ENCODE measurements at places on chromosomes 16 and 17. TPM values are rescaled to one million over a fixed set of nuclear protein-coding genes. Genes with fewer than 3 reads are reported as not detected.

GRCh38 chr17:81424151-81425017, 29.1 kb downstream of the BAHCC1 start:
- DNase-seq = no peak

DNA sequence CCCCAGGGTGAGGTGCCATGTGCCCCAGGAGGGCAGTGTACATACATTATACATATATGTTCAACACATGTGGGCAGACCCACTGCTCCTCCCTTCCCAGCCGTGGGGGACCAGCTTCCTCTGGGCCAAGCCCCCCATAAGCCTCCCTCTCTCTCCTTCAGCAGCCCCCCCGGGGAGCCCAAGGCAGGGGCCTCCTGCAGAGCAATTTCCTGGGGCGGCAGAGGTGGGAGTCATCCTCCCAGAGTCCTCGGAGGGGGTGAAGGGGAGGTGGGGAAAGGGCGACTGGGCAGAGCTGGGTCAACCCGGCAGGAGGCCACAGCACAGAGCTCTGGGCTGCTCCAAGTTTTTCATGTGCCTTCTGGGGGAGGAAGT, 235.1 kb downstream of the ZNF423 start:
- DNase-seq = no peak

DNA sequence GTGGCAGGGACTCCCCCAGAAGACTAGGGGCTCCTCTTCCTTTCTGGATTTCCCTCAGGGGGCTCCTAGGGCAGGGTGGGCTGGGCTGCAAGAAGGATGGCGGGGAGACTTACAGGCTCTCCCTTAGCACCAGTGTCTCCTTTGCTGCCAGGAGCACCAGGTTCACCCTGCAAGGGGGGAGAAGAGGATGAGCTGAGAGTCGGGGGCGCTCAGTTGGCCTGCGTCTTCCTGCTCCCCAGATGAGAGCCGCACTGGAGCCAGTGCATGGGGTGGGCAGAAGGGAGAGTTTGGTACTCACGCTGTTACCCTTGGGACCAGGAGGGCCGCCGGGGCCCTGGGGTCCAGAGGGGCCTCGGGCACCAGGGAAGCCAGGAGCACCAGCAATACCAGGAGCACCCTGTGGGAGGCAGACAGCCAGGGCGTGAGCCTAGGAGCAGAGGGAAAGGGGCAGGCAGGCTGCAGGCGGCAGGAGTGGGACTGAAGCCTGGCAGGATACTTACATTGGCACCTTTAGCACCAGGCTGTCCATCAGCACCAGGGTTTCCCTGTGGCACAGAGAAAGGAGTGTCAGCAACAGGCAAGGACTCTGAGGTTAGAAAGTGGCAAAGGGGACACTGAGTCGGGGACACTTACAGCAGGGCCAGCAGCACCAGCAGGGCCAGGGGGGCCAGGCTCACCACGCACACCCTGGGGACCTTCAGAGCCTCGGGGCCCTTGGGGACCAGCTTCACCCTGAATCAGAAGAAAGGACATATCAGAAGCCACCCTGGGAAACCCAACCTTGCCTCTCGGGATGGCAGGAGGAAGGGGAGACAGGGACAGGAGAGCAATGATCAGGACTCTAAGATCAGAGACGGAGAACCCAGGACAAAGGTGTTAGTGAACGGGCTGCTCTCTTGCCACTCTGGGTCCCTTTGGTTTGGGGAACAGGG, 6.2 kb downstream of the COL1A1 start:
- DNase-seq = no peak

The UMOD gene
- total RNA-seq = not detected

The EPOP gene
- 1.1 TPM for total RNA-seq

- no peak for DNase-seq
Measured at GRCh38 chr17:11555530-11555929, 42.7 kb upstream of the DNAH9 start.

DNA sequence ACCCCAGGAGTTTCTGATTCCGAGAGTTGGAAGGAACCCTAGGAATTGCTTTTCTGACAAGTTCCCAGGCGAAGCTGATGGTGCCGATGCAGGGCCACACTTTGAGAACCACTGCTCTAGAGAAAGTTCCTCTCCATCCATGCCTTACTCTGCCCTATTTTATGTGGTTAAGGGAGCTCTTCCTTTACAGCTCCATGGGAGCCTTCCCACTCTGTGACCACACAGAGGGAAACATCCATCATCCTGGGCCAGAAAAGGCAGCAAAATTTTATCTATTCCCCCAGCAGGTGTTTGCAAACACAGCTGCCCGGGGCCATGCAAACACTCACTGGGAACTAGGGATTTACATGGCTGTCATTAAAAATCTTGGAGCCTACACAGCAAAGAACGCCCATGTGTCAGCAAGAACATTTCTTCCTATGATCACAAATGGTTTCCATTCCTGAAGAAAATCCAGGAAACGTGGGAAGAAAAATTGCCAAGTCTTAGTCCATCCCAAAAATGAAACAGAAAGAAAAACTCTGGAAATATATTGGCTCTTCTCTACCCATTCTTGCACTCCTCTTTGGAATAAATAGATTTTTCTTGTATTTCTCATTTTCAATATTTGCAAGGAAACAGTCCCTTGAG, 252.7 kb downstream of the PMP22 start:
- DNase-seq = no peak

- DNase-seq = no peak
Measured at GRCh38 chr17:42323268-42323773, 35.0 kb downstream of the STAT5A start.

DNA sequence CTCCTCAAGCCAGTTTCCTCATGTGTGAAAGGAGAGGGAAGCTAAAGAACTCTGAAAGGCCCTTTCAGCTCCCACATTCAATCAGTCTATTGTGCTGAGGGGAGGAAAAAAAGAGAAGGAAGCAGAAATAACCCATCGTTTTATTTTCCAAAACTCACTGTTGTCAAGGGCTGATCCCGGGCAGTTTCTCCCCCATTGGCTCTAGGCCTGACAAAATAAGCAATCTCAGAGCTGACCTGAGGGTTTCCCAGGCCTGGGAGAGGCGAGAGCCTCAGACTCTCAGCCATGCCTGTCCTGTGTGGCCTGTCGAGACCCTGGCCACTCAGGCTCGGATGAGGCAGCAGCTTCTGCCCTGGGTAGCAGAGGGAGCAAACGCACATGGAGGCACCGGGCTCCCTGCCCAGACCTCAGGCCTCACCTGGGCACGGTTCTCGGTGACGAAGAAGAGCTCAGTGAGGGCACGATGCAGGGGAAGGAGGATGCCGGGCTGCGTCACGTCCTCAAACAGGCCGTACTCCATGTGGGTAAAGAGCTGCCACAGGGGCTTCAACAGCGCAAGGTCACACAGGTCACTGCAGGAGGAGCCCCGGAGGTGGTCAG, 45.0 kb upstream of the ATP2A3 start:
- DNase-seq = no peak

DNA sequence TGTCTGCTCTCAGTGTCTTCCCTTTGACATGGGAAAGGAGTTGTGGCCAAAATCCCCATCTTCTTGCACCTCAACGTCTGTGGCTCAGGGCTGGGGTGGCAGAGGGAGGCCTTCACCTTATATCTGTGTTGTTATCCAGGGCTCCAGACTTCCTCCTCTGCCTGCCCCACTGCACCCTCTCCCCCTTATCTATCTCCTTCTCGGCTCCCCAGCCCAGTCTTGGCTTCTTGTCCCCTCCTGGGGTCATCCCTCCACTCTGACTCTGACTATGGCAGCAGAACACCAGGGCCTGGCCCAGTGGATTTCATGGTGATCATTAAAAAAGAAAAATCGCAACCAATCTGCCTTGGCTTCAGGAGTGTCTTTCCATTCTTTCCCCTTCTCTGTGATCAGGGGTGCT, 918 bp upstream of the MRM1 start:
- DNase-seq = no peak

- peak; percentile 68 for DNase-seq
Measured at GRCh38 chr16:49282690-49283375, 1.2 kb upstream of the CBLN1 start.

GRCh38 chr17:32947736-32948135, 19.8 kb downstream of the TMEM98 start:
- DNase-seq = no peak

The COX6A2 gene
- total RNA-seq = 1,443 TPM

GRCh38 chr16:53781023-53781605, 77.2 kb downstream of the FTO start:
- no peak for DNase-seq

The HS3ST2 gene
- 0.33 TPM for total RNA-seq

- peak; percentile 60 for DNase-seq
Measured at GRCh38 chr16:4373909-4374742, 2.5 kb downstream of the VASN start.

- DNase-seq = peak; percentile 53
Measured at GRCh38 chr16:68072038-68072695, 13.0 kb upstream of the NFATC3 start.

The CDH16 gene
- total RNA-seq = 0.13 TPM

- DNase-seq = no peak
Measured at GRCh38 chr16:5225931-5226655, 128.5 kb upstream of the EEF2KMT start.

The TEX19 gene
- not detected for total RNA-seq

The PIRT gene
- not detected for total RNA-seq

DNA sequence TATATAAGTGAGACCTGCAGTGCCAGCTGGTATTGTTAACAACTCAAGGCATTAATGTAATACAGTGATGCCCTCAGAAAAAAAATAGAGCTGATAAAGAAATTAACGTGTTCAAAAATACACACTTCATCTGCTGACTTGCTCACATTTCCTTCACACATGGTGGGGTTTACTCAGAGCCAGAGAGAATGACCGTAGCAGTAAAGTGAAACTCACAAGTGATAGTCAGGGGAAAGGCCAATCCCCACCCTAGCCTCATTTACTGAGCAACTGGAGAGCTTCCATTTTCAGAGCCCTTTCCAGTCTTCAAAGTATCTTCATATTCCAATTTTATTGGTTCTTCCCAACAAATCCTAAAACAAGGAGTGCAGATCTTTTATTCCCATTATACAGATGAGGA, 74.0 kb upstream of the HLF start:
- no peak for DNase-seq

DNA sequence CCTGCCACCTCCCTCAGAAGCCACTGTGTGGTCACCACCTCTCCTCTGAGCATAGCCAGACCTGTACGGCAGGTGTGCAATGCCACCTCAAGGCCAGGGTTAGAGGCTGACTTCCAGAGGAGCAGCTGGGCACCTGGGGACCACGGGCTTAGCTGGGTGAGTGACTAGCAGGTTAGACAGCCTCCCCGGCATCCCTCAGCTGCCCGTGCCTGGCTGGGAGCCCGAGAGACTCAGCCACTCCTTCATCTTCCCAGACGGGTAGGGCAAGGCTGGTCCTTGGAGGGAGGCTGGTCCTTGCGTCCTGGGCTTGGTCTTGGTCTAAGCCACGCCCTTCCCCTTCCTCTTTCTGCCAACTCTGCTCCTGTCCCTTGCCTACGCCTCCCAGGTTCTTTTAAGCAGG, 7.8 kb downstream of the CRHR1 start:
- DNase-seq = no peak

The SOX9 gene
- 19.7 TPM for total RNA-seq

DNA sequence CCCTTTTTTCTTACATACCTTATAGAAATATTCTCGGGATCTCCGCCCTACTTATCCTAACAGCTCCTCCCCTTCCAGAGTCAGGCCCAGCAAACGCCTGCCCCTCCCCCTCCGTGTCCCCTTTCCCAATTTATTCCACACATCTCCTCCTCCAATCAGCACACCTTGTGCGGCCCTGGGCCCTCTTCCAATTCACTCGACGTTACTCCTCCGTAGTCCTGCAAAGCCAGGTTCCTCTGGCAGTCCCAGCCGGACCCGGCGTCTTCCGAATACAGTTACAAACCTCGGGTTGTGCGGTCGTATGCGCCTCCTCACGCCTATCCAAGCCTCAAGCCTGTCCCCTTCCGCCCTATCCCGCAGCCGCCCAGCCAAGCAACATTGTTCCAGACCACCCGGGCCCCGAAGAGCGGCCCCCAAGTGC, 677 bp downstream of the CBX1 start:
- no peak for DNase-seq

GRCh38 chr16:35744084-35744483, 2284.7 kb downstream of the TP53TG3F start:
- DNase-seq = no peak

The HS3ST6 gene
- total RNA-seq = not detected

DNA sequence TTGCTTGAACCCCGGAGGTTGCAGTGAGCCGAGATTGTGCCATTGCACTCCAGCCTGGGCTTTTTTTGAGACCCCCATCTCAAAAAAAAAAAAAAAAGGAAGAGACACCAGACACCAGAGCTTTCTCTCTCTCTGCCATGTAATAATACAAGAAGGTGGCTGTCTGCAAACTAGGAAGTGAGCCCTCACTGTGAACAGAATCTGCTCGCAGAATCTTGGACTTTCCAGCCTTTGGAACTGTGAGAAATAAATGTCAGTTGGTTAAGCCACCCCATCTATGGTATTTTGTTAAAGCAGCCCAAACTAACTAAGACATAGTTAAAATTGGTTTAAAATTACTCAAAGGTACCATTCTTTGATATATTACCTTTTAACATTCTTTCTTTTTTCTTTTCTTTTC, 10.1 kb upstream of the STX1B start:
- no peak for DNase-seq

DNA sequence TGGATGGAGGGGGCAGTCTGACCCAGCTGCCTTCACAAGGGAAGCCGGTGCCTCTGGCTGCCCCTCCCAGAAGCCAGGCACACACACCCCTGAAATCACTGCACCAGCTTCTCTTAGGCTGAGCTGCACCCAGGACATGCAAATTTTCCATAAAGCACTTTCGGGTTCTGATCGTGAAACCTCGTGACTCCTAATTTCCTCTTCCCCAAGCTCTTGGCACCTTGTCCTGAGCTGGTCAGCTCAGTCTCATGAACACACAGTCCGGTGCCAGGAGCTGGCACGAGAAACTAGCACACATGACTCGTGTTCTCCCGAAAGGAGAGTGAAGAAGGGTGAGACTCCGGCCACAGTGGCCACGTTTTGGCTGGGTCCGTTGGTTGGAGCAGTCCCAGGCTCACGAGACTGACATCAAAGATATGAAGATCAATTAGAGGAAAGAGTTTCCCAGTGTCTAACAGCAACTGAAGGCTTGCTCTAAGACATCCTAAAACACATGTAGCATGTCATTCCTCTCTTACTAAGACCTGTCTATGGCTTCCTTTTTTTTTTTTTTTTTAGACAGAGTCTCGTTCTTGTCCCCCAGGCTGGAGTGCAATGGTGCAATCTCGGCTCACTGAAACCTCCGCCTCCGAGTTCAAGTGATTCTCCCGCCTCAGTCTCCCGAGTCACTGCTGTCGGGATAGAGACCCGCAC, 9.2 kb upstream of the ABR start:
- DNase-seq = peak; percentile 84

DNA sequence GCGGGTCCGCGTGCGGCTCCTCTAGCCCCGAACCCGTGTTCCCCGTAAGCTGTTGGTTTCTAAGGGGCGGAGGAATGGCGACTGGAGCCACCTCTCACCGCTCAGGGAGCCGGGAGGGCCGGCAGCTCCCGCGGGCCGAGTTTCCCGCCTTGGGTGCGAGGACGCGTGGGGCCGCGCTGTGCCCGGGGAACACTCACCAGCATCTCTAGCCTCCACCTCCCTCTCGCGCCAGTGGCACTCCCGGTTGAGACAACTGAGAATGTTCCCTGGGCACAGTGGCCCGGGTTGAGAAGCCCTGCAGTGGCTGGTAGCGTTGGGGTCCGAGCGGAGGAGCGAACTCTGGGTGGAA, 560 bp downstream of the TELO2 start:
- DNase-seq = no peak

The CBX2 gene
- total RNA-seq = 3.9 TPM

Data from heart left ventricle (tissue), 16 donors.